ENCODE measurements at places on chromosomes 12 and 14.

- peak; percentile 35 for DNase-seq
These were observed 3.1 kb downstream of the CACNA2D4 start for GRCh38 chr12:1915082-1915968.

DNA sequence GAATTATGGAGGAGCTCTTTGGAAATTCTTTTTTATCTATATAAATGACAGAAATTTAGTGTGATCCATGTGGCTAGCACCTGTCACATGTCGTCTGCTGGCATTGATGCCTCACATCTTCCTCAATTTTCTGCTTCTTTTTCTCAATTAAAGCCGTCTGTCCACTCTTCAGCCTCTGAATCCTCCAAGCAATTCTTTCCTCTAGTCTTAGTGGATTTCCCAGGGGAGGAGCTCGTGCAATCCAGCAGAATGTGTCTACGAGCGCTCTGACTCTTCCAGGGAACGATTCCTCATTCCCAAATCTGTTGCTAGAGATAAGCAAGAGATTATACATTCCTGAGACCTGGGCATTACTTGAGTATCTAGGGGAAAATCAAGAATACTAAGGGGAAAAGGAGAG lies 176.6 kb downstream of the EMP1 start:
- no peak for DNase-seq

DNA sequence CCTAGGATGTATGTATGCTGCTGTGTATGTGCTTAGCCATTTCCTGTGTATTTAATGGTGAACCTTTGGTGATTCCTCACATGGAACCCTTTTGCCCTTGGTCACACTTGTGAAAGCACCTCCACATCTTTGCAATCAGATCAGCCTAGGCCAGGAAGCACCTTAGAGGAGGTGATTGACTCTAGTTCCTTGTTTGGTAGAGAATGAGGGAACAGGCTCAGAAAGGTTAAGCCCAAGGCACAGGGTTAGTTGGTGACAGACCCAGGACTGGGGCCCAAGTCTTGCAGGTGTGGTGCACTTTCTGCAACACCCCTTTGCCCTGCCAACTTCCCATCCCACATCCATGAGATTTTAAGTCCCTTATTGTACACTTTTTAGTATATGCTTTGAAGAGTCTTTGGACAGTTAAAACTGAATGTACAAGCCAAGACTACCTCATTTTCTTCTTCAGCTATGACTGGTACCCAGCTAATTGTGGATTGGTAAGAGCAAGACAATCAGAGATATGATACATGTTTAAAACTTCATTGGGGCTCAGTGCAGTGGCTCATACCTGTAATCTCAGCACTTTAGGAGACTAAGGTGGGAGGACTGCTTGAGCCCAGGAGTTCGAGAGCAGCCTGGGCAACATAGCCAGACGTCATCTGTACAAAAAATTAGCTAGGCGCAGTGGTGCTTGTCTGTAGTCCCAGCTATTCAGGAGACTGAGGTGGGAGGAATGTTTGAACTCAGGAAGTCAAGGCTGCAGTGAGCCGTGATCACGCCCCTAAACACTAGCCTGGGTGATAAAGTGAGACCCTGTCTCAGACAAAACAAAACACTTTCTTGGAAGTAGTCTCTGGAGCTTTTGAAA lies 71.1 kb downstream of the RASSF3 start:
- DNase-seq = no peak

DNA sequence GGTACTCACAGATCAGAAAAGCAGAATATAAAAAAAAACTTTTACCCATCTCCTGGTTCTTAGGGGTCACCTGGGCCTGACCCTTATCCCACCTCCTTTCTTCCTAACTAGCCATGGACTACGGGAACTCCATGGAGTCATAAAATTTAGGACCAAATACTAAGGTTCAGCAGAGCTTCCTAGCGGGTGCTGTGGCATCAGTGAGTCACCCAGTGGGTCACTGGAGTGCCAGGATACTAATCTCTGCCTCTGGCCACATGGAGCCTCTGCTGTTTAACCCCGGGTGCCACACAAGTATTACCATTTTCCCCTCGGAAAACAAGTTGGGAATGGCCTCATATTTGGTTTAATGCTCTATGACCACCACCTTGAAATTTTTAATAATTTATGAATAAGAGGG lies 6.9 kb downstream of the ZBTB39 start:
- DNase-seq = peak; percentile 13

GRCh38 chr12:116692605-116693004 lies 45.3 kb downstream of the SPRING1 start:
- DNase-seq = no peak

GRCh38 chr12:67477681-67478265 lies 170.8 kb upstream of the DYRK2 start:
- no peak for DNase-seq

DNA sequence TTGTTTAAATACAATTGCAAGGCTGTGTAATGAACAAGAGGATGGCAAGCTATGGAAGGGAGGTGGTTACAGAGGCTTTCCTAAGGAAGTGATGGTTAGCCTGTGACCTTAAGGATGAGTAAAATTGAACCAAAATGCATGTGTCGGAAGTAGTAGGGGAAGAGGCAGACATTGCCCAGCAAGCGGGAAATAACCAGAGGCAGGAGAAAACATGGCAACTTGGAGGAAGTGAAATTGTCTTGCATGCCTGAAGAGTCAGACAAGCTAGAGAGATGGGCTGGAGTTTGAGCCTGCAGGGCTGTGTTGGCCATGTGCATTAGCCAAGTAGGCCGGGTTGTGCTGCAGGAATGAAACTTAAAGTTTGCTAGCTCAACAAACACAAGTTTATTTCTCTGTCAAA lies 96.2 kb downstream of the BTG1 start:
- no peak for DNase-seq

GRCh38 chr14:104217486-104218360 lies 79.3 kb downstream of the KIF26A start:
- DNase-seq = no peak

DNA sequence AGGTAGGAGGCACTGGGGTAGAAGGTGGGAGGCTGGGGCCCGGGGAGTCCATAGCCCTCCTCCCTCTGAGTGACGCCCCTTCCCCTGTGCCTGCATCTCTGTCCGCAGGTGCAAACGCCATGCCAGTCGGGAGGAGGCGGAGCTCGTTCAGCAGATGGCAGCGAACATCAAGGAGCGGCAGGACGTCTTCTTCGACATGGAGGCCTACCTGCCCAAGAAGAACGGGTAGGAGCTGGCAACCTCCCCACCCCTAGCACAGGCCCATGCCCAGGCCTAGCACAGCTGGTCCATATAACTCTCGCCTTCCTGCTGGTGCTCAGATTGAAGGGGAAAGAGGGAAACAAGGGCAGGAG lies 35.6 kb downstream of the TMEM120B start:
- no peak for DNase-seq

DNA sequence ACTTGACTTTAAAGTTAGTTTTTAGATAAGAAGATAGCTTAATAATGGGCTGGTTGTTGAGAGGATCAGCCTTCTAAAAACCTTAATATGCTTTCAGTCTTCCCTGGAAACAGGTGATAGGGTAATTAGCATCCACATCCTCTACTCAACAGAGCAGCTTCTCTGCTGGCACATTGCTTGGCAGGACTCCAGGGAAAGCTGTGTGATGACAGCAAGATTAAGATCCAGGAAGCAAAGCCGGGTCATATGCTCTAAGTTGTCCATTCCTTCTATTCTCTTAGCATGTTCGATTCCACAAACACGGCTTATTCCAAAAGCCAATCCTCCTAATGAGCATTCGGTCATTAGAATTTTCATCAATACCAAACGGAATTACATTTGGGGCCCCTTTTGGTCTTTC lies 87.0 kb downstream of the HMGA2 start:
- DNase-seq = no peak

DNA sequence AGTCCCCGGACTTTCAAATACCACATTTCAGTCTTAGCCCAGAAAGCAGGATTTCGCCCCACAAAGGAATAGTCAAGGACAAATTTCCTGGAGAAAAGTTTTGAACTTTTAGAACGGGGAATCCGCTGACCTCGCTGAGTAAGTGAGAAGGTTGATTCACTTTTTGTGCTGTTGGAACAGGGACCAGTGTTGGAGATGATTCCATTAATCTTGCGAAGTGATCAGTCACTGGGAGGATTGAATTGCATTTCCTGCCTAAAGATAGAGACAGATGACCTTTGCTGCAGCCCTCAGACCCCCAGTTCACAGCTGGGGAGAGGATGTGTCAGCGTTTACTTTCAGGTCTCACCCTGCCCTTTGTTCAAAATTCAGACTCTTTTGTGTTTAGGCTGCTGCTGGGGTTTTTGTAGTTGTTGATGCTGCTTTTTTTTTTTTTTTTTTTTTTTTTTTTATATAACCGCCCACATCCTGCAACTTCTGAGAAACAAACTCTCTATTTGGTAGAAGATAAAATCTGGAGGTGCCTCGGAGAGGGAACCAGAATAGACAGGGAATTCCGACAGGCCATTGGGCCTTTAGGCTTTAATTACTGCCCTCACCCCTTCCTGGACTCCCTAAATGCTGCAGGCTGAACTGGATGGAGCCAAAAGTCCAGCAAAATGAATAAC lies 9.8 kb upstream of the KDM2B start:
- peak; percentile 68 for DNase-seq

DNA sequence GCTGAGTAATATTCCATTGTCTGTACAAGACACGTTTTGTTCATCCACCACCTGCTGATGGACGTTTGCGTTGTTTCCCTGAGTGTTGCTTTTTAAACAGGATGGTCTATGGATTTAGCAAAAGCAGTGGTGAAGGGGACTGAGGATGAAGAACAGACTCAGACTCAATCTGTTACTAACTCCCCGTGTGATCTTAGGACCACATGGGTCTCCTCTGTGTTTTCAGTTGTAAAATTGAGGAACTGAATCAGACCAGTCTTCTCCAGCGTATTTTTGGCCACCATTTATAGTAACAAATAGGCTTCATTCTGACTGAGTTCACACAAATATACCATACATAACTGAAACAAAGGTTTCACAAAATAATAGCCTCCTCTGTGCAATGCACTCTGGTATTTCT lies 85.6 kb downstream of the FOXN3 start:
- no peak for DNase-seq

DNA sequence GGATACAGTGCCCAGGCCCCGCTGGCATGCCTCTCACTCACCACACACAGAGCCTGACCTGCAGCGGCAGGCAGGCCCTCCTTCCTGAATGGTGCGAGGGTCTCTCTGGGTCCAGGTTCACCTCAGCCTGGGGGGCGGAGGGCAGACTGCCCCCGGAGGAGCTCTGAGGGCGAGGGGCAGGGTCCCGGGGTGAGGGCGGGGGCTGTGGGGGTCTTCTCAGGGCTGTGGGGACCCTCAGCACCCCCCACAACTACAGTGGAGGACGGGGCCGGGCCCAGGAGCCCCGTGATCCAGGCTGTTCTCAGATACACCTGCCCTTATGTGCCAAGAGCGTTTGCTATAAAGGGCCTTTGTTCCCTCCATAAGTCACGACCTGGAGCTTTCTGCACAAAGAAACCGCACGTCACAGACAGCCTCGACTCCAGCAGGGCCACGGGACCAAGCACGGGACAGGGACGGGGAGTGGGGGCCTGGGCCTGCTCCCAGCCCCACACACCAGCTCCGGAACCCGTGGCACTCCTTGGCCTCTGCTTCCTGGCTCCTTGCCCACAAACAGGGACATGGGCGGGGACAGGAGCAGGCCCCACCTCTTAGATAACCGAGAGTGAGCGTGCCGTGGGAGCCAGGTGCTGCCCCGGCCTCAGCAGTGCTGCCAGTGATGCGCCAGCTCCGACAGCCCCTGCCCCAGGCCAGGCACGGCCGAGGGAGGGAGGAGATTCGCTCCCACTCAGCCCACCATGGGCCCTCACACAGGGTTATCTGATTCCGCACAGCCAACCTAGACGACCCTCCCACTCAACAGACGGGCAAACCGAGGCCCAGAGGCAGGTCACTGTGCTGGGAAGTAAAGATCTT lies 101.9 kb downstream of the RFLNA start:
- no peak for DNase-seq
